Motor neuron (in vitro differentiated cells): ENCODE measurements at places on chromosomes 11 and 22.

- peak; percentile 56 for ATAC-seq
Measured at GRCh38 chr11:113725913-113726312, 19.8 kb upstream of the TMPRSS5 start.

DNA sequence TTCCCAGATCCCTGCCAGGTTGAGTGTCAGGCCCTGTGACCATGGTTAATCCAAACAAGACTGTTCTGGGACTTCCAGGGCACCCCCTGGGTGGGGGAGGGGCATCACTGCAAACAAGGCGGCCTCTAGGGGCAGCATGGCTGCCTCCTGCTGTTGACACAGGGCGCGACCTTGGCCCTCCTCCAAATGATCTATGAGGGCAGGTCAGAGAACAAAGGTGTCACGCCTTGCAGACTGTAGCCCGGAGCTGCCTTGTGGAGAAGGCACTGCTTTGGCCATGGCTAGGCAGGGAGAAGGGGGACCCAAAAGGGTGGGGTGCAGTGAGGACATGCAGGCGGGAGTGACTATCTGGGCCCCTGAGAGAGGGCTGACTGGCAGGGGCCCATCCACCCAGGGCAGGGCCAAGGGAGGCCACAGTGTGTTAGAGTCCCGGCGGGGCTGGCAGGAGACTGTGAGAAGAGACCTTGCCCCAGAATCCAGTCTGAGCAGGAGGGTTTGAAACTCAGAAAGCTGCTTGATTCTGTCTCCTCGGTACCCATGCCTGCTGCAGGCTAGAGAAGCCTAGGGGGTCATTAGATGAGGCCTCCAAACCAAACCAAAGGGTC is 35.6 kb downstream of the KCNC1 start:
- no peak for ATAC-seq

GRCh38 chr11:27997344-27997743 is 110.6 kb downstream of the KIF18A start:
- ATAC-seq, result no peak

DNA sequence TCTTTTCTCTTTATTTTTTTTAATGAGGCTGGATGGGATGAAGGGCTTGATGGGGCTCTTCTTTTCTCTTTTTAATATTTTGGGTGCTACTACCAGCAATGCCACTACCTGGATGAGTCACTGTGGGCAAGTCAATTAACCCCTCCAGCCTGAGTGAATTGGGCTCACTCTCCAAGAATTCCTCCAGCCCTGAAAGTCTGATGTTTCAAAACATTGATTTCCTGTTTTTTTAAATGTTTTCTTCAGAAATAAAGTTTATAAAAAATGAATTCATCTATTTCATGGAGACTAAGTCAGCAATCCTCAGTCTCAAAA is 812 bp upstream of the OR5A2 start:
- no peak for ATAC-seq

DNA sequence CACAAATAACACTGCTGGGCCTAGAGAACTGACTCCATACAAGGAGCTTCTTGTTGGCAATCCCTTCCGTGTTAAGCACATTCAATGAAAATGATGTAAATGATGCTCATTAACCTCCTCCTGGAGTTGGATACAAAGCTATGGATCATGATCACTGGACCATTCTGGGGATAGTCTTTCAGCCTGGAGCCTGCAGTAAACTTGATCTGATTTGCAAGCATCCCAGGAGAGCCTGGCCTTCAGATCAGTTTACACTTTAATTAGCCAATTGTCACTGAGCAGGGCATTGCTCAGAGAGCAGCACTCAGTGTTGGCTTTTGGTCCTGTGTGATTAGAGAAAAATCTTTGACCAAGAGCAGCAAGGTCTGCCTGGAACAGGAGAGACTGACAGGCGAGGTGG is 45.6 kb downstream of the ARFGAP3 start:
- no peak for ATAC-seq

GRCh38 chr11:68215524-68216170 is 2.6 kb upstream of the KMT5B start:
- no peak for ATAC-seq

DNA sequence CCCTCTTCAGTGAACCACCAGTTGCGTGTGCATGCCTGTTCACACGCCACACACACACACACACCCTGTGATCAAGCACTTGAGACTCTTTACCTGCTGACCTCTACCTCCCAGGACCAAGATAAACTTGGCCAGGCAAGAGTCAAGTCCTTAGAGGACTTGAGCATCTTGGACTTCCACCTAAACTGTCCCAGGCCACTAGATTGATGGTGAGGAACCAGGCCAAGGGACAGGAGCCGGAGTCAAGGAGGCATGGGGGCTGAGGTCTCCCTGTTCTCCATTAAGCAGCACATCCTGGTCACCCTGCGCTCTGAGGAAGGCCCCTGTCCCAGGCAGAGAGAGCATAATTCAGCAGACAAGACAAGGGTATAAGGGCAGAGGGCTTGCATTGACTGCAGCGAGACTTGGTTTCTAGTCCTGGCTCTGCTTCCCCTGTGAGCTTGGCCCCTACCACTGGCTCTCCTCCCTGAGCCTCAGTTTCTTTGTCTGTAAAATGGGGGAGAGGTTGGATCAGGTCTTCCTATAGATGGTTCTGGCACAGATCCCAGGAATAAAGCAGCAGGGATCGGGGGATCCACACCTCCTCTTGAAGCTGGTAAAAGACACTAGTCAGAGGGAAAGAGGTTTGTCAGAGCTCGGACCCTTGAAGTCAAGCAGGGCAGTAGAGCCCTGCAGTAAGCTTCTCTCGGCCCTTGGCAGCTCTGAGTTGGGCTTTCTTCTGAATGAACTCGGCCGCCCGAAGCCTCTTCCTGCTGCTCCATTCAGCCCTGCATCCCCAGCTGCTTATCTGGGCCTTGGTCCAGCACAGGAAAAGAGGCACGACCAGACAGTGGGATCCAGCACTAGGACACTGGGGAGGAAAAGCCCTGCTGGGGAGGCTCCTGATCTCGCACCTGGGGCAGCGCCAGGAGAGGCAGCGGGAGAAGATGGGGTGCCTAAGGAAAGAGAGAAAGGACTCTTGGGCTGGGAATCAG is 2.0 kb downstream of the CREB3L1 start:
- no peak for ATAC-seq

- no peak for ATAC-seq
Measured at GRCh38 chr22:49188091-49188490, 639.6 kb downstream of the BRD1 start.

DNA sequence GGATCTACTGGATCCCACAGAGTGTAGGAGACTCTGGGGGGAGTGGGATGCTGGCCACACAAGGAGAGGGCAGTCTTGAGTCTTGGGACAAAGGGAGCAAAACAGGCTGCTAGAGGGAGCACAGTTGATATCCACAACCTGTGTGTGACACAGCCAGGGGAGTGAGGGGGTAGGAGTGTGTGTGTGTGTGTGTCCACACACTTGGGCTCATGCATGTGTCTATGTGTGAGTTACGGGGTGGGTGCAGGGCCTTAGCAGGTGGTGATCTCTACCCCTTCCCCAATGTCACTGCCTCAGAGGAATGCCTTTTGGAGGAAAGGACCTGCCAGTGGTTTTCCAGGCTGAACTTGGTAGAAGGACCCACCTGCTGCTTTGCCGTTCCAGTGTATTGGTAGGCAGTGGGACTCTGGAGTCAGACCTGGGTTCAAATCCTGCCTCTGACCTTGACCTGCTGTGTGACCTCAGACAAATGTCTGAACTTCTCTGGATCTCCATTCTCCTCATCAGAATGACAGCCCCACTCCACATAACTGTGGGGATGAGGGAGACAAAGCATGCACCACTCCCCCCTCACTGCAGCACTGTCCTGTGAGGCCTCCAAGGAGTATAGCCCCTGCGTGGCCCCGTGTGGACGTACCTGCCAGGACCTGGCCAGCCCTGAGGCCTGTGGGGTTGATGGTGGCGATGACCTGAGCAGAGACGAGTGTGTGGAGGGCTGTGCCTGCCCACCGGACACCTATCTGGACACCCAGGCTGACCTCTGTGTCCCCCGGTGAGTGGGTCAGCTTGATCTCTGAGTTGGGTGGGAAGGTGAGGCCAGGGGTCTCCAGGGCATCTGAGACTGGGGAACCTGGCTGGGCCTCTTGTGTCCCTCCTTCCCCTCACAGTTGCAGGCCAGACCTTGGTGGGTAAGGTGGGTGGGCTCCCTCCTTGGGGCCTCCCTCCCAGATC is 27.4 kb downstream of the OTOG start:
- ATAC-seq, result no peak

DNA sequence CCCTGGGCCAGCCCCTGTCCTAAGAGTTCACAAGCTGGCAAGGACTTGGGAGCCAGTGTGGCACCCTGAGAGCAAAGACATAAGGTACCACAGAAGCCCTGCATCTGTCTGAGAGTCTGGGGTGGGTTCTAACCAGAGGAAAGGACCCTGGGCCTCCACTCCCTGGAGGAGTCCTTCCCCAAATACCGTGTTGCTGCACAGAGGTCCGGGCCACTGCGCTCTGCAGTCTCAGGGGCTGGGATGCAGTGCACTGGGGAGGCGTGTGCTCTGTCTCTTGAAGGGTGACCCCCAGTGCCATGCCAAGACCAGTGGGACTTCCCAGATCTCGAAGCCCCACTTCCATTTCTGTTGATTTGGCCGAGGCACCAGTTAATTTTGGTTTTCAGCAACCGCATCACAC is 4.3 kb upstream of the SH3BP1 start:
- ATAC-seq, result no peak

GRCh38 chr11:132037956-132038355 is 667.5 kb downstream of the NTM start:
- ATAC-seq, result no peak

DNA sequence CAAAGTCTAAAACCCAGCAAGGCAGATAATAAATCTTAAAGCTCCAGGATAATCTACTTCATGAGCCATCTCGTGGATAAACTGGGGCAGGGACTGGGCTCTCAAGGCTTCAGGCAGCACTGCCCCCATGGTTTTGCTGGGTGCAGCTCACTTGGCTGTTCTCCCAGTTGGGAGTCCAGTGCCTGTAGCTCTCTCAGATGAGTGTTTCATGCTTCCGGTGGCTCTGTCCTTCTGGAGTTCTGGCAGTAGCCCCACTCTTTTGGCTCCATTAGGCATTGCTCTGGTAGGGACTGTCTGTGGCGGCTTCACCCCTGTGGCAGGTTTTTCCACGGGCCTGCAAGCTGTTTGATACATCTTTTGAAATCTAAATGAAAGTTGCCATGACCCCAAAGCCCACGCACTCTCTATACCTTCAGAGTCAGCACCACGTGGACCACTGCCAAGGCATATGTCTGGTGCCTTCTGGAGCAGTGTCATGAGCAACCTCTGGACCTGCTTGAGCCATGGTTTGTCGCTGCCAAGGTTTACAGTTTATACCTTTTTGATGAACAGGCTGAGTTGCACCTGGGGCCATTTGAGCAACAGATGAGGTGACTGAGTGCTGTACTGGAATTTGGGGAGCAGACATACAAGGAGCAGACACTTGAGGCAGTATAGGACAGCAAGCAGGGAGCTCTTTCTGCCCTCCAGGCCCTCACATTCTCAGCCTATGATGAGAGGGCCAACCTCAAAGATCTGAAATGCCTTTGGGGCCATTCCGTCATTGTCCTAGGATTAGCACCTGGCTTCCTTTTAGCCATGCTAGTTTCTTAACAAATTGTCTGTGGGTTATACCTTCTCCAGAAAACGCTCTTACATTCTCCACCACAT is 48.6 kb downstream of the MTNR1B start:
- no peak for ATAC-seq

DNA sequence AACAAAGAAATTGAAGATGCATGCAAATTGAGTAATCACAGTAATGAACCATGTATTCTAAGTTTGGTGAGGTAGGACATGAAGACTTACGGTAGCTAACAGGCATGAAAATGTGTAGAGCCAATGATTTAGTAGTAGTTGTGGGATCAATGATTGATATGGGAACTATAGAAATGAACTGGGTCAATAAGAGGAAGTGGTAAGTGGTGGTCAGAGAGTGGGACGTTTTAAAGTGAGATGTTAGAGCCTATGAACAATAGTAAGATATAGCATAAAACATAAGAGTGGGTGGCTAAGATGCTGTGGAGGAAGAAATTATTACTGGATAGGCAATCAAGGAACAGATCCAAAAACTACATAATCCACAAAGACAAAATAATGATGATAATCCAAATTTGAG is 45.0 kb downstream of the DLG2 start:
- ATAC-seq, result no peak

GRCh38 chr11:17343907-17344306 is 7.7 kb upstream of the NCR3LG1 start:
- no peak for ATAC-seq

DNA sequence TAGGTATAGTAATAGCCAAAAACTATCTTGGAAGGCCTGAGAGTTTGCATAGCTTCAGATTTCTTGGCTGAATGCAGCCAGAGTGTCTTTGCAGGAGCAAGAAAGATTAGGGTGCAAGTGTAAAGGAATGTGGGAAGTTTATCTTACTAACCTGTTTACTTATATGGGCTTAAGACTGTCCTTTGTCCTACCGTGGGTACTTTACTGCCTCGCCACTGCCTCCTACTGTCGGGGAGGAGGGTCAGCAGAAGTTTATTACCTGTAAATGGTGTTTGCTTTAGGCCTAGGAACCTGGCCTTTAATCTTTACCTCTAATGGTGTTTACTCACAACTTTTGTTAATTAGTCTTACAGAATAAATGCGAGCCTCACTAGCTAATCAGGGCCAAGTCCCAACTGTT is 633.8 kb downstream of the DLG2 start:
- no peak for ATAC-seq

DNA sequence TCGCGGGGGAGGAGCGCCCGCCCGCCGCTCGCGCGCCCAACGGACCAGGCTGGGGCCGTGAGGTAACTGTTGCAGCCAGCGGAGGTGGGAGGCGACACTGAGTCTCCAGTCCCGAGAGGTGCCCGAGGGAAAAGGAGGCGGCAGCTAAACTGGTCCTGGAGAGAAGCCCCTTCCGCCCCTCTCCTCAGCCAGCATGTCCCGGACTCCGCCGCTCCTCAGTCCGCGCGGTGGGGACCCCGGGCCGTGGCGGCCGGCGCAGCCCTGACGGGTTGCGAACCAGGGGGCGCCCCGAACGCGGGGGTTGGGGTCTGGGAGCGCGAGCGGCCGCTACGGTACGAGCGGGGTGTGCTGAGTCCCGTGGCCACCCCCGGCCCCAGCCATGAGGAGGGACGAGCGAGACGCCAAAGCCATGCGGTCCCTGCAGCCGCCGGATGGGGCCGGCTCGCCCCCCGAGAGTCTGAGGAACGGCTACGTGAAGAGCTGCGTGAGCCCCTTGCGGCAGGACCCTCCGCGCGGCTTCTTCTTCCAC is at the start of gene PDE3B:
PDE3B (plus strand) TSS at position 108 of the 529 bp plus-strand sequence; CDS start at position 380, 272 bp downstream.
- ATAC-seq, result peak; percentile 90

GRCh38 chr11:96187822-96188221 is 155.2 kb downstream of the MAML2 start:
- no peak for ATAC-seq

- no peak for ATAC-seq
Measured at GRCh38 chr11:117523680-117524079, 196.0 kb downstream of the CEP164 start.

GRCh38 chr22:36787204-36787988 is 11.5 kb upstream of the IFT27 start:
- ATAC-seq, result no peak

GRCh38 chr22:26322179-26322905 is 106.7 kb upstream of the ASPHD2 start:
- no peak for ATAC-seq
